ENCODE measurements at places on chromosomes 3 and 15.

DNA sequence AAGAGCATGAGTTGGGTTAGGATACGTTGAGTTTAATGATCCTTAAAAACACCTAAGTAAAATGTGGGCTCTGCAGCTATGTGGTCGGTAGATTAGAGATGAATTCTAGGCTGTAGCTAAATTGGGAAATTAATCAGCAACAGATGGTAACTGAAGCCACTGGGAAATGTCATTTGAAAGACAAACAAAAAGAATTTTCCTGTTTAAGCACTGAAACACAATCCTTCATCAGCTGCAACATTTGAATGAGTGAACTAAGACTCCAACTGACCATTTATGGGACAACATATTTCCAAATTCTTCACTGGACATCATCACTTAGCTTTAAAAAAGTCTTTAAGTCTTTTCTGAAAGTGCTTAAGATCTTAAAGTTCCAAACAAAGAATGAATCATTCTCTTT lies 226.9 kb downstream of the ZNF385D start:
- no peak for DNase-seq

DNA sequence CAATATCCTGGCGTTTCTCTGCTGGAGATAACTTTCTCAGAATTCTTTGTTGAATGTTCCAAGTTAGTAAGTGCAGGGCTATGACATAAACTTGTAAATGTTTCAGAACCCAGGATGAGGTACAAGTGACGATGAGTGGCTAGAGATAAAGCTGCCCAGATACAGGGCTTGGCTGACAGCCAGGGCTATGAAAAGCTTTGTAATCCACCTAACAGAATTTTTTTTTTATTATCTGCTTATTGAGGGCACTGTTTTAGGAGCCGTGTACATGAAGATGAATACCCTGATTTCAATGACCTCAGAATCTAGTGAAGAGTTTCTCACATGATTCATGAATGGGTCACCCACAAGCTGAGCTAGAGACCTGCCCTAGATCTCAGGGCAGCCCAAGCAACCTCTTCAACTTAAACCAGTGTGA lies 431.4 kb downstream of the DIPK2A start:
- DNase-seq: no peak

- DNase-seq: no peak
Measured at GRCh38 chr15:48265135-48265534, 59.0 kb downstream of the SLC12A1 start.

GRCh38 chr3:181966393-181966792 lies 254.7 kb downstream of the SOX2 start:
- no peak for DNase-seq

GRCh38 chr15:68683026-68683425 lies 104.2 kb downstream of the CORO2B start:
- DNase-seq: no peak

GRCh38 chr15:99408236-99409096 lies 157.2 kb downstream of the LRRC28 start:
- DNase-seq: no peak

- no peak for DNase-seq
Measured at GRCh38 chr15:89004726-89005030, 83.6 kb upstream of the ABHD2 start.

- peak; percentile 43 for DNase-seq
Measured at GRCh38 chr3:188510366-188510765, 356.4 kb downstream of the LPP start.

Measured in RWPE1 (cell line).